ENCODE measurements at places on chromosomes 3 and 15.

GRCh38 chr3:11556851-11557644 lies 86.7 kb downstream of the VGLL4 start:
- DNase-seq: no peak

- no peak for DNase-seq
These were observed 53.3 kb upstream of the LIPC start for GRCh38 chr15:58378241-58379085.

- no peak for DNase-seq
These were observed 594.1 kb downstream of the FGF12 start for GRCh38 chr3:192133271-192133670.

DNA sequence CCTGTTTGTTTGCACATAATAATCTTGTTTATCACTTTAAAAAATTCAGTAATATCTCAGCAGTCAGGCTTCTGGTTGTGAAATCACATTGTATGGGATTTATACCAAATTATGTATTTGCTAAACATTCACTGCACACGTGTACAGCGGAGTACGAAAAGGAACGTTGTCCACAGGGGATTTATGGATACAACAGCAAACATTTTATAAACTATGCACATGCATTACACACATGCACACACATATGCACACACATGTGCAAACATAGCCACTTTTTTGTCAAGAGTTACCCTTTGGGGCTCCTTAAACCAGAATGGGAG lies 150.5 kb downstream of the LRRK1 start:
- no peak for DNase-seq

- no peak for DNase-seq
These were observed 173.8 kb upstream of the BCL6 start for GRCh38 chr3:187919048-187919447.

DNA sequence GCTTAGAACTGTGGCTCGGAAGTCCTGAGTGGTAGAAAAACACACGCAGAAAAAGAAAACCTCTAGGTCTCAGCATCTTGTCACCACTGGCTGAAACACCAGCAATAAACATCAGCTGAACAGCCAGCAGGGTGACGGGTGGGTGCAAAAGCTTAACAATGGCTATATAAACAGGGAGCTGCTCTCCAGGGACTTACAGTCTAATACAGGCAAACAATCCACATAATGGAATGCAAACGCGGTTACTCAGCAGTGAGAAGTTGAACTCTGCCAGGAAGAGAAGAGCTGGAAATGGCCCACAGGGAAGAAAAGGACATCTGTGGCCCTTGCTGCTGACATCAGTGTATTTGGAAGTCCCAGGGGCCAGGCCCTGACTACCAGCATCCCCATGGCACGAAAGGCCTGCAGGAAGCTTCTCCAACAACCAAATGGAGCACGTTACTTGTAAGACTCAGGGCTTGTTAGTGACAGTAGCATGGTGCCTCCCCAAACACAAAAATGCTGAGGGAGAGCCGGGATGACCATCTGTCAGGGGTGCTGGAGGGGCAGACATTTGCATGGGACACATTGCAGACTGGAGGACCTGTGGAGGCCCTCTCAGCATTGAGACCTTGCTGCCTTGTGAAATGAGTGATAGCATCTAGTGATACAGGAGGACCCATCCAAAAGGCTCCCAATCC lies 3.0 kb downstream of the HEG1 start:
- DNase-seq: peak; percentile 77

GRCh38 chr3:50338965-50339364 lies 1.7 kb downstream of the RASSF1 start:
- DNase-seq: no peak

GRCh38 chr15:101067660-101068522 lies 148.7 kb downstream of the LRRK1 start:
- no peak for DNase-seq

- peak; percentile 89 for DNase-seq
These were observed 139.4 kb downstream of the OPA1 start for GRCh38 chr3:193732391-193732790.

DNA sequence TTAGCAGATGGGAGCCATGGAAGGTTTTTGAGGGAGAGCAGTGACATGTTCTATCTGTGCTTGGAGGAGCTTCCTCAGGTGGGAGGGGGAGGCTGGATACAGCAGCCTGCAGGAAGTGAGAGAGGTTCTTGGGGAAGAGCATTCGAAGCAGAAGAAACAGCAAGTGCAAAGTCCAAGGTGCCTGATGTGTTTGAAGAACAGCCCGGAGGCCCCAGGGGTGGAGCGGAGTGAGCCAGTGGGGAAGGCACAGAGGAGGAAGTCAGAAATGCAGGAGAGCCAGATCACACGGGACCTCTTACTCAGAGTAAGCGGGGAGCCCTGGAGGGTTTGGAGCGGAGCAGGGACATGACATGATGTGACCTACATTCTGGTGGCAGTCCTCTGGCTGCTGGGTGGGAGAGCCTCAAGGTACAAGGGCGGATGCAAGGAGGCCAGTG lies 10.8 kb downstream of the ITGA11 start:
- no peak for DNase-seq

DNA sequence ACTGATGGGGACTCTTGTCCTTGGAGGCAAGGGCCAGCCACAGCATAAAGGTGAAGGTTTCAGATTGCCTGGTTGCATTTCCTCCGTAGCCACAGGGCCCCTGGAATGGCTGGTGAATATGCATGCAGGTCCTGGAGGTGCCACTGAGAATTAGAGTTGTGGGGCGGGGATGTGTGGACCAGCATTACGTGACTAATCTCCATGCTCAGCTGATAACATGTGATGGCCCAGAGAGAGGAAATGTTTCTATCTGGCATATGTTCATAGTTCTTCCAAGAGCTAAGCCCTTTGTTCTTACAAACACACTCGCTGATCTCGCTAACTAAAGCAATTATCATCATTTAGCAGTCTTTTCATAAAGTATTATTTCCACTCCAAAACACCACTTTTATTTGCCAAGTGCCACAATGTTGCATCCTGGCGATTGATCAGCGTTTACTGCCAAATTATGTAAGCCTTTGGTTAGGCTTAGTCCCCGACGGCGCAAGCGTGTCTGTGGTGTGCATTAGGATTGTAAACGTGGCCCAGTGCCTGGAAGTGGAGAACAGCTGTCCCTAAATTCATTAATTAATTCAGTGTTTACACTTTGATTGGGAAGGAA lies 55.9 kb downstream of the CGNL1 start:
- DNase-seq: no peak

DNA sequence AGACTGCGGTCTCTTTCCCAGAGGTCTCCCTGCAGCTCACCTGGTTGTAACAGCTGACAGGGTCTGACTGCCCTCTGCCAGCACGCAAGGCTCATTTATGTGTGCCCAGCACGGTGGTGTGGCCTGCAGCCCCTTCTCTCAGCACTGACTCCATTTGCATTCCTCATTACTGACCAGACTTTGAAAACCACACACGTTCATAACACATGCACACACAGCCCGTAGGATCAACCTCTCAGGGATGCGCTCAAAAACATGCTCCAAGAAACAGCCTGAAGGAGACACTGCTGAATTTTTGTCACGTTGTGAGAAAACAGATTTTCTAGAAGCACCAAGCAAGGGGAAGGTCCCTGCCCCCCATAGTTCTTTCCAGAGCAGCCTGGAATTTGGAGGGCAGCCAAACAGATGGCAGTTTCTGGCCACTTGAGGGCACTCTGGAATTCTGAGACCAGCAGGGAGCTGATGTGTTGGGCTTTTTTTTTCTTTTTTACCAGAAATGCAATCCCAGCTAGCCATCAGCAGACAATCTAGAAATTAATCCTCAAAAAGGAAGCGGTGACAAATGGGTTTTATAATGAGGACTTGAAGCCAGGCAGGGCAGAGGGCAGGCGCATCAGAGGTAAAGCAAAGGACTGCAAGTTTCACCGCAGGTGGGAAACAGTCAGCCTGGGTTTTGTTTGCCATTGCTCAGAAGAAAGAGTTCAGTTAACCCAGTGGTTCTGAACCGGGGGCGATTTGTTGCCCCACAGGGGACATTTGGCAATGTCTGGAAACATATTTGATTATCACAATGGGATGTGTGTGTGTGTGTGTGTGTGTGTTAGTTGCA lies 170.5 kb upstream of the PROK2 start:
- peak; percentile 34 for DNase-seq

- no peak for DNase-seq
These were observed 96.4 kb downstream of the PYDC2 start for GRCh38 chr3:191557322-191557721.

- no peak for DNase-seq
These were observed 121.9 kb downstream of the CHSY1 start for GRCh38 chr15:101129851-101130380.

- DNase-seq: no peak
These were observed 920.7 kb upstream of the NR2F2 start for GRCh38 chr15:95409626-95410310.

DNA sequence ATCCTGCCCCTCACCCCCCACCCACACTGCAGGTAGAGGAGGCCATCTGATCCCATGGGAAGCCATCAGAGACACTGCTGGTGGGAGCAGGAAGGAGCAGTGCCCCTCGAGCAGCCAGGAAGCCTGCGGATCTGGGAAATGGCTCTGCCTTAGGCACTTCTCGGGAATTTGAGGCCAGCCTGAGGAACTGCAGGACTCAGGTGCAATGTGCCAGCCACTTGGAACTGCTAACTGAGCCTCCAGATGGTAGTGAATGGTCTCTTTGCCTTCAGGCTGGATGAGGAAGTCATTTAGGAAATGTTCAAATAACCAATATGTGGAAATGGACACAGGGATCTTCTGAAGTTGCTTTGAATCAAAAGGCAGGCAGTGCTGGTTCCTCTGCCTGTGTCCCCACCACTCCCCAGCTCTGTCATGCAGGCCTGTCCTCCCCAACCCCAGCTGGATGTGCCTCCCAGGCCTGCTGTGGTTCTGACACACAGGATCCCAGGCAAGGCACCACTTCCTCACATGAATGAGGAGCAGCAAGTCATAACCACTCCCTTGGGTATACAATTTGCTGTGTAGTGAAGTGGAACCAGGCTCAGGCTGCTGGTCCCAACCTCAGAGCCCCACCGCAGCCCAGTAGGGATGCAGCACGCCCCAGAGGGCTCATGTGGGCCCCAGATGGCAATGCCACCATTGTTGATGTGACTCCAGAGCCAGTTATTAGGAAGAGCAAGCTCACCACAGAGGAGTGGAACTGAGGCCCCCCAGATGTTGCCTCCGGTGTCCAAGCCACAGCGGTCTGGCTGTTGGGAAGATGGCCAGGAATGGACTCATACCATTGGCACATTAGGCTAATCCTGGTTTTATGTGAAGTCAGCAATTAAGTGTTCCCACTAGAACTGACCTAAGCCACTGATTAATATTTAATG lies 46.5 kb upstream of the LIMD1 start:
- no peak for DNase-seq

DNA sequence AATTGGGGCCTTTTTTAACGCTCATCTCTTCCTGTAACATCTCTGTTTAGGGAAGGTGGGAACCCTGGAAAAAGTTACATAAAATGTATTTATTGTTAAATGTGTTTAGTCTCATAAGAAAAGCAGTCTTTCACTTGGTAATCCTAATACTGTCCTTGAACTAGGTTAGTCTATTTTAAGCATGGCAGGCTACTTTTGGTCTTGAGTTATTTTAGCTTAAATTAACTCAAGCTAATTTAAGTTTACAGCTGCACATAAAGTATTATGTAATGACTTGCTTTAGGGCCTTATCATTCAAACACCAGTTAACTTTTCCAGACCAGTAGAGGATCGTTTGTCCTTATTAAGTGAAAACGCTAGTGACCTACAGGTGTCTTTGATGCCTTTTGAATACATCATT lies 63.2 kb downstream of the DCUN1D1 start:
- no peak for DNase-seq

GRCh38 chr15:88131937-88132336 lies 124.6 kb downstream of the NTRK3 start:
- DNase-seq: no peak
